ENCODE measurements at places on chromosomes 1 and 21.

DNA sequence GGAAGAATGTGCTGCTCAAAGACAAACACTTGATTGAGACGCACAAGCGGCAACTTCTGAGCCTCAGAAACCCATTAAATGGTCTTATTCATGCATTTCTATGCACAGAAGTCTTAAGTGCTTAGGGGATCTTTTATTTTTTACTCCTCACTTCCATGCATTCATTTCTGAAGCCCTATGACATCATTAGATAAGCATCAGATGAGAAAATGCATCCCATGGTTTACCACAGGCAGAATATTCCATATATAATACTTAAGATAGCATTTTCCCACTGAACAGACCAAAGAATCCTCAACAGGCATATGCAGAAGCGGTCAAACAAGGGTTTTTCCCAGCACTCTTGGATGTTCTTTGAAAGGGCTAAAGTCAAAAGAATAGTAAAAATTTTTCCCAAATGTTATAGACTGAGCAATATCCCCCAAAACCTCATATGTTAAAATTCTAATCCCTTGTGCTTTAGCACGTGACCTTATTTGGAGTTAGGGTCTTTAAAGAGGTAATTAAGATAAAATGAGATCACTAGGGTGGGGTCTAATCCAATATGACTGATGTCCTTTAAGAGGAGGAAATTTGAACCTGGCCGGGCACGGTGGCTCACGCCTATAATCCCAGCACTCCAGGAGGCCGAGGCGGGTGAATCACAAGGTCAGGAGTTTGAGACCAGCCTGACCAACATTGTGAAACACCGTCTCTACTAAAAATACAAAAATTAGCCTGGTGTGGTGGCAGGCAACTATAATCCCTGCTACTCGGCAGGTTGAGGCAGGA, 22.6 kb upstream of the FAM89A start:
- DNase-seq = no peak

DNA sequence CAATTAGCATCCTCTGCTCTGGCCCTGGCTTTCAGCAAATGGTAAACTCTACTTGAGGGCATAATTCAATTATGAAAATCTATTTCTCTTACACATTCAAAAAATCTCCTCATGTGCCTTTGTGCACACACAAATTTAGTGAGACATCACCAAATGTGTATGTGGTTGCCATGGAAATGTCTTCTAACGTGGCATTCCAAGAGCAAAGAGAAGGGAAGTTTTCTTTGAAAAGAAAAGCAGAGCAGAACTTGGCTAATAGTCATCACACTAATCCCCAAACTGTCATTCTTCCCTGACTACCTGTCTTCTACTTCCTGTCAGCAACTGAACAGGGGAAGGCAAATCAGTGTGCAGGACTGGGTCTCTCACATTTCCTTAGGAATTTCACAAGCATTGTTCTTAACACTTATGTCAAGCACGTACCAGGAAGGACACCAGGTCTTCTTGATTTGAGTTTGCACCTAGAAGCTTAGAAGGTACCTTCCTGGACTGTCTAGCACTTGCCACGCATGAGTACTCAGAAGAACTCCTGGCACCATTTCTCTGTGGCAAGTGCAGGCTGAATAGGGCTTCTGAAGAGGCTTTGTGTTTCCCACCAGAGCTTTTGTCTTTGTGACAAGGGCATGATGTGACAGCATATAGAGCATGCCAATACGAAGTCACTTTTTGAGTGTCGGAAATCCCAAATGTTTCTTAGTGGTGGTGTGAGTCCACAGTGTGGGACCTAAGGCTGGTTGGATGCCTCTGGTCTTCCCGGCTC, 32.3 kb downstream of the MAN1C1 start:
- DNase-seq = no peak

DNA sequence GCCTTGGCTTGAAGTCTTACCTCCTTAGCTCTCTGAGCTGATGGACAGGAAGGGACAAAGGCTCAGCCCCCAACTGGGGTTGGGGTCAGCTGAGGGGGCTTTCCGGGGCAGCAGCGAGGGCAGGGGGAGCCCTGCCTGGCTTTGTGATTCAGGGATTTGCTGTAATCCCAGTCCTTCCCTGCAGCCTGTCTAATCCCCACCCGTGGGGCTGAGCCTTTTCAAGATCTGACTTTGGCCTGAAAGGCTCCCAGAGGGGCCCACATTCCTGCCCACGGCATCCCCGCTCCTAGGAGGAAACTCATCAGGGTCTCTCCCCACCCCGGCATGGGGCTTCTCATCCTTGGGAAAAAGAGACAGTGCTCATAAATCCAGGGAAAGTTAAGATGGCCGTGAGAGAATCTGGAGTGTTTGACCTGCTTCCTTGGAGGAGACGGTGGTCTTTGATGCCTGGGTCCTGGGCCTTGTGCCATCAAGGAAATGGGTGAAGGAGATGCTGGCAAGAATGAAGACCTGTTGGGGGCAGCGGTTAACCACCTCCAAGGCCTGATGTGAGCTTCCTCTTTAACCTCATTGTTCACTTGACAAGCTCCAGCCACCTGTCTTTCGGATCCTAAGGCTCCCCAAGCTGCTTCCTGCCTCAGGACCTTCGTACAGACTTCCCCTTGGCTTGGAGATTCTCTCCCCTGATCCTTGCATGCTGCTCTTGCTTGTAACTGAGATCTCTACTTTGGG, 83.1 kb upstream of the WNT4 start:
- DNase-seq = no peak

- no peak for DNase-seq
Observed at GRCh38 chr1:115879977-115880376, 39.1 kb upstream of the NHLH2 start.

DNA sequence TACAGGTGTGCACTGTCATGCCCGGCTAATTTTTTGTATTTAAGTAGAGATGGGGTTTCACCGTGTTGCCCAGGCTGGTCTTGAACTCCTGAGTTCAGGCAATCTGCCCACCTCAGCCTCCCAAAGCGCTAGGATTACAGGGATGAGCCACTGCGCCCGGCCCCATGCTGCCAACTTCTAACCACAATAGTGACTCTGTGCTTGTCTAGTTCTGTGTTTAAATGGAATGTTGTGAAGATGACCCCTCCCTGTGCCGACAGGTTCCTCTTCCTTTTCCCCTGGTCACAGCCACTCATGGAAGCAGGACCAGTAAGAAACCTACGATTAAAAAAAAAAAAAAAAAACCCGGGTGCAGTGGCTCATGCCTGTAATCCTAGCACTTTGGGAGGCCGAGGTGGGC, 4.7 kb downstream of the MAP1LC3C start:
- DNase-seq = no peak

DNA sequence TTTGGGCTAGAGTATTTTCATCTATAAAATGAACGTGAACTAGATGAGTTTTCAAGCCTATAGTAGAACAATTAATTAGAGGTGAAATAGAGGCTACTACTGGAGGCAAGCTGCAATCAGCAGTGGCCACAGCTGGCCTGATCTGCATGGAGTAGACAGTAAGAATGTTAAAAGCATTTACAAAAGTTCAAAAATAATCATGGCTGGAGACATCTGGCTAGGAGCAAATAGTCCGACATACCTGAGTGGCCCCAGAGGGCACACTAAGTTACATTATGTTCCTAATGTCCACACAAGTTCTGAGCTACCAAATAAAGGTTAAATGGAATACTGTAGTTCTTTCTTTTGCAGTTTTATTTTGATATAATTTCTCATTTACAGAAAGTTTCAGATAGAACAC, 28.0 kb downstream of the MPZL1 start:
- no peak for DNase-seq

DNA sequence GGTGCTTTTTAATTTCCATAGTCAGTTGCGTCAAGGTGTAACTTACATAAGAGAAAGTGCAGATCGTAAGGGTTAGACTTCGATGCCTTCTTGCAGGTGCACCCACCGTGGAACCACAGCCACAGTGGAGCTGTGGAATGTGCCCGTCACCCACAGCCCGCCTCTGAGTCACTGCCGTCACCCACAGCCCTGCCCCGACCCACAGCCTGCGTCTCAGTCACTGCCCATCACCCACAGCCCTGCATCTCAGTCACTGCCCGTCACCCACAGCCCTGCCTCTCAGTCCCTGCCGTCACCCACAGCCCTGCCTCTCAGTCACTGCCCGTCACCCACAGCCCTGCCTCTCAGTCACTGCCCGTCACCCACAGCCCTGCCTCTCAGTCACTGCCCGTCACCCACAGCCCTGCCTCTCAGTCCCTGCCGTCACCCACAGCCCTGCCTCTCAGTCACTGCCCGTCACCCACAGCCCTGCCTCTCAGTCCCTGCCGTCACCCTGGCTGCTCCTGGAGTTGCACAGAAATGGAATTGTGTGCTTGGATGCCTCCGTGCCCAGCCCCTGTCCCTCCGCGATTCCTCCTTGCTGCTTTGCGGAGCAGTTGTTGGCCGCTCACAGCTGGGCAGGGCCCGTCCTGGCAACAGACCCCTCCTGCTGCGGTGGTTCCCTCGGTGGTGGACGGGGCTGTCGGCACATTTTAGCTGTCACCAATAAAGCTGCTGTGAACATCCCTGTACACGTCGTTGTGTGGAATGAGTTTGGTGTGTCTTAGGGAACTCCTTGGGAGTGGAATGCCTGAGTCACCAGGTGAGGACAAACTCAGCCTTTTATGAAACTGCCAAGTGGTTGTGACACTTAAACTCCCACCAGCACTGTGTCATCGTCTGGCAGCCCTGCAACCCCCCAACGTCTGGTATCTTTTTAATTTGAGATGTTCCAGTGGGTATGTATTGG, 44.9 kb upstream of the COL6A2 start:
- DNase-seq = no peak

DNA sequence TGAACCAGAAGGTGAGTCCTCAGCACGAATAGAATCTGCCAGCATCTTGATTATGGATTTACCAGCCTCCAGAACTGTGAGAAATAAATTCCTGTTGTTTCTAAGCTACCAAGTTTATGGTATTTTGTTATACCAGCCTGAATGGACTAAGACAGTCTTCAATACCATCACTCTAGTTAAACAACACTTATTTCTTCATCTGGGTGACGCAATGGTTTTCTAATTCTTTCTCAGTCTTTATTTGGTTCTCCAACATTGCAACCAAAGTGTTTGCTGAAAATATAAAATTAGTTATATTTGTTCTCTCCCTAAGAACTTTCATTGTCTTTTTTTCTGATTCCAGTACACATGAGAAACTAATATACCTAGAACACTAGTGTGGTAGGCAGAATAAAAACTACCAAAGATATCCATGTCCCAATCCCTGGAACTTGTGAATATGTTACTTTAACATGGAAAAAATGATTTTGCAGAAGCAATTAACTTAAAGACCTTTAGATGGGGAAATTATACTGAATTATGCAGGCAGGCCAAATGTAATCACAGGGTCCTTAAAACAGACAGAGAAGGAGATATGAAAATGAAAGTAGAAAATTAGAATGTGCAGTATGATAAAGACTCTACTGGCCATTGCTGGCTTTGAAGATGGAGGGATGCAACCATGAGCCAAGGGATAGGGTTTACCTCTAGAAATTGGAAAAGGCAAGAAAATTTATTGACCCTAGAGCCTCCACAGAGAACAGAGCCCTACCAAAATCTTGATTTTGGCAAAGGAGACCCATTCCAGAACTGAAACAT, 1115.1 kb downstream of the PLA2G4A start:
- no peak for DNase-seq

DNA sequence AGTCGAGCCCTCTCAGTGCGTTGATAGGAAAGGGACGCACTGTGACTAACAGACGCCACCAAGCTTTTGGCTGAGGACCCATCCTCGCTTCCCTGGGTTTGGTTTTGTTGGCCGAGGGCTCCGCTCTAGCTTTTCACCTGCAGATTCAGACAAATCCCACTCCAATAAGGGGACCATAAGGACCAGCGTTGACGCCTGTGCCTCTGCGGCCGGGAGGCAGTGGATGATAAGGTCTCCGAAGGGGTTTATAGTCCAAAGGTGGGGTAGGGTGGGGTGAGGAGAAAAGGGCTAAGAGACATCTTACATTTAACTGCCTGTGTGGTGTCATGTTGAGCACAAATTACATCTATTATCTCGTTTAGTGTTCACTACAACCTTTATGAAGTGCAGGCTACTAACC, 760 bp downstream of the PEX14 start:
- DNase-seq = no peak

DNA sequence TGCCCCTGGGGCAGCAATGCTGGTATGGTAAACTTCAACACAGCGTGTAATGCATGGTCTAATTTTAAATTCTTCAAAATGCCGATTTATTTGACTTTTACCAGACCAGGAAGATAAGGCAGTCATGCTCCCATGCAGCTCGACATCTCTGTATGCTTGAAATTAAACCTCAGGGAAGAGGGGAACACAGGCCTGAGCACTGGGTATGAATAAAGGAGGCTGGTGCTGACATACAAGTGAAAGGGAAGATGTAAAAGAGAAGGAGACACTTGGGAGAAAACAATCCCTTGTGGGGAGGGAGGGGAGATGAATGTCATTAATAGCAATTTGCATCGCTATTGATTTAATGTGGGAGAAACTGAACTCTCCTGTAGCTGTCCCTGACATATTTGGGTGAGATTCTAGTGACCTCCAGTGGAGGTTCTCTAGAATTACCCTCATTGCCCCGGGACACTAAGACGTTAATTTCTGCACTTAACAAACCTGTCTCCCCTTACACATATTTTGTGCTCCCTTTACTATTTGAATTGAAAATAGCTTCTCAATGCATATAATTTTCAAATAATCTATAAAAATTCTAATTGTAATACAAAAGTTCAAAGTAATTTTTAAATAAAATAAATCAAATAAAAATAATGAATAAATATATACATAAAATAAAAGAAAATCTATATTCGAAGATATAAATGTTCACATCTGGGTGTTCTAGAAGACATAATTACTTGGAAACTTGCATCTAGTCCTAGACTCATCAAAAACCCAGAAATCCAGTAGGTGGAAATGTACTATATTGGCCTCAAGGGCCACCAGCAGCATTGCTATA, 283.1 kb downstream of the LMX1A start:
- DNase-seq = no peak

DNA sequence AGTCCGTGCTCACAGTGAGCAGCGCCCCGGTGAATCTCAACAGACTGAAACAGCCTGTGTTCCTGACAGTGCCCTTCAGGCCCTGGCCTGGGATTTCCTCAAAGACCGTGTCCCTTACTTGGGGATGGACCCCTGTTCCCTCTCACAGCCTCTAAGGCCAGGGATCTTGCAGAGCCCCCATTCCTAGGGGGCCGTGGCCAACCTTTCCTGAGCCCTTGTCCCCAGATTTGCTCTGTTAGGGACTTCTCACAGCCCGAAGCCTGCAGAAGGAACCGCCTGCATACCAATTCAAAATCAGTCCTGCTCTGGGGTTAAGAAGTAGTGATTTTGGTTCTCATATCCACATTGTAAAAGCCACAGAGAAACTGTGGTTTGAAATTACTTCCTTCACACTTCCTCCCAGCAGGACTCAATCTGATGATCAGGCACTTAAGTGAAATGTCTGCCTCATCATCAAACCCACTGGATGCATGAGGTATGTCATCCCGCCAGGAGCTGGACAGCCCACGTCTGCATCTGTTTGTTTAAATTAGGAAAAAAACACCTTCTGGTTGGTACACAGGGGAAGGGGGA, 14.9 kb downstream of the ABCA4 start:
- no peak for DNase-seq

DNA sequence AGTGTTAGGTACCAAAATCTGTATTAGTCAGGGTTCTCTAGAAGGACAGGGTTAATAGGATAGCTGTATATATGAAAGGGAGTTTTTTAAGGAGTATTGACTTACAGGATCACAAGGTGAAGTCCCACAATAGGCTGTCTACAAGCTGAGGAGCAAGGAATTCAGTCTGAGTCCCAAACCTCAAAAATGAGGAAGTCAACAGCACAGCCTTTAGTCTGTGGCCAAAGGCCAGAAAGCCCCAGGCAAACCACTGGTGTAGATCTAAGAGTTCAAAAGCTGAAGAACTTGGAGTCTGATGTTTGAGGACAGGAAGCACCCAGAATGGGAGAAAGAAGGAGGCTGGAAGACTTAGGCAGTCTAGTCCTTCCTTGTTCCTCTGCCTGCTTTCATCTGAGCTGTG, 487.5 kb upstream of the CHRM3 start:
- no peak for DNase-seq

- no peak for DNase-seq
Observed at GRCh38 chr1:225816643-225817538, 7.0 kb downstream of the EPHX1 start.
